ENCODE measurements at places on chromosomes 2 and 18.

DNA sequence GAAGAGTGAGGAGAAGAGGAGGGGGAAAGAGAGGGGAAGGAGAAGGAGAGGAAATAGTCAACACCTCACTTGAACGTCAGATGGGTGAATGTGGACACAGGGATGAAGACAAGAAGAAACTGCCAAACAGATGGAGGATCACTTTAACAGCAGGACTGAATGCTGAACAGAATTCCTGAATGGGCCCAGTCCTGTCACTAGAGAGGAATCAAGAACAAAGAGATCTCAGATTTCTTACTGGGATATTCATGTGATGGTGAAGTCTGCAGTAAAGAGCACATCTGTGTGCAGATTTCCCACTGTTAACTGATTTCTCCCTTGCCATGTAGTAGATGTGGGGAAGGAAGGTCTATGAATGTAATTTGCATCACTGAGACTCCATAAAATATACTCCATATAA lies 135.4 kb downstream of the L3MBTL4 start:
- DNase-seq, result no peak

DNA sequence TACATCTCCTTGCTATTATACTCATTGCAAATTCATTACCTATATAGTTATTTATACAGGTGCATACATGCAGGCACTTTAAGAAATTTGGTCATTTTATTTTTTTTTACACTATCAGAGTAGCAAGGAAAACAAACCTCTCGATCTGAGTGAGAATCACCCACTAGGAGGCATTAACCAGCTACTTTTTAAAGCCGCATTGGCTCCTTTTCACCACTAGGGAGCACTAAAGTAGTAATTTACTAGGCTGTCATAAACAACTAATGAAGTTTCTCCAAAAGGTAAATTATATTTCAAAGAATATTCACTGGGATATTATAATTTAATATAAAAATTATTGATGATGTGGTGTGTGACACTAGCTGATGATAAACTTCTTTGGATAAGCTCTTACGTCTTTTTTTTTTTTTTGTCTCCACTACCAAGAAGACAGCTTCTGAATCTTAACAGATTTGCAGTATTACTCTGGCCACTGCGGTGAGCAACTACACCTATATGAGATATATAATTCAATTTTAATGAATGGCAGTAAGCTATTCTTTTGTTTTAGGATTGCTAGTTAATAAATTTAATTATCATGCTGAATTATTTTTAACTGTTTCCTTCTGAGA lies 101.9 kb downstream of the NOL4 start:
- peak; percentile 53 for DNase-seq

GRCh38 chr2:47016172-47016913 lies 100.7 kb upstream of the MCFD2 start:
- DNase-seq, result peak; percentile 98

GRCh38 chr18:43040281-43040680 lies 75.2 kb downstream of the RIT2 start:
- DNase-seq, result no peak

DNA sequence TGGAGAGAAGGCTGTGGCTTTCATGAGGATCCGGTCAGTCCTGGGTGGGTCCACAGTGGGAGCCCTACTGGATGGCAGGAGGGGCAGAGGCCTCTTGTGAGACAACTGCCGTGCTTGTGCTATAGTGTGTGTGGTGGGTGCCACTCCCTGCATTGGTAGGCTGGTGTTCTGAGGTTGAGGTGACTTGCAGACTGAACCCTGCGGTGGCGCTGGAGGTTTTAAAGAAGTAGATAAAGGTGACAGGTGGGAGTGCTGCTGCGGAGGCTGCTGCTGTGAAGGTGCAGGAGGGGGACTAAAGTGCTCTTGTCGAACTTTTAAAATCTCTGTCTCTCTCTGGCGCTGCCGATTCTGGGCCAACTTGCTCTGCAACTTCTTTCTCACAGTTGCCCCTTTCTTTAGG lies 29.7 kb downstream of the INO80D start:
- no peak for DNase-seq

- DNase-seq, result peak; percentile 89
These were observed 77.2 kb upstream of the NFU1 start for GRCh38 chr2:69514406-69514805.

GRCh38 chr2:219399716-219400478 lies 12.2 kb upstream of the DNPEP start:
- DNase-seq, result no peak

DNA sequence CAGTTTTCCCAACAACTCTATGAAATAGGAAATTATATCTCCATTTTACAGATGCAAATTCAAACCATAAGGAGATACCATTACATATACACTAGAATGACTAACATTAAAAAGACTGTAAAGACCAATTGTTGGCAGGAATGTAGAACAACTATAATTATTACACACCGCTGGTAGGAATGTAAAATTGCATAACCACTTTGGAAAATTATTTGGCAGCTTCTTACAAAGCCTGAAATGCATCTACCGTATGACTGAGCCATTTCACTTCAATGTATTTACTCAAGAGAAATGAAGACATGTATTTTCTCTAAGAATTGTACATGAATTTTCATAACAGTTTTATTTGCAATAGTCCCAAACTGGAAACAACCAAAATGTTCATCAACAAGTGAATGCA lies 189.1 kb upstream of the BCL2L11 start:
- peak; percentile 15 for DNase-seq

- DNase-seq, result no peak
These were observed 51.4 kb downstream of the SPATS2L start for GRCh38 chr2:200357845-200358244.

- no peak for DNase-seq
These were observed 301.4 kb downstream of the PDE11A start for GRCh38 chr2:177771191-177771590.

- peak; percentile 97 for DNase-seq
These were observed 65.7 kb downstream of the MCFD2 start for GRCh38 chr2:46849721-46850556.

DNA sequence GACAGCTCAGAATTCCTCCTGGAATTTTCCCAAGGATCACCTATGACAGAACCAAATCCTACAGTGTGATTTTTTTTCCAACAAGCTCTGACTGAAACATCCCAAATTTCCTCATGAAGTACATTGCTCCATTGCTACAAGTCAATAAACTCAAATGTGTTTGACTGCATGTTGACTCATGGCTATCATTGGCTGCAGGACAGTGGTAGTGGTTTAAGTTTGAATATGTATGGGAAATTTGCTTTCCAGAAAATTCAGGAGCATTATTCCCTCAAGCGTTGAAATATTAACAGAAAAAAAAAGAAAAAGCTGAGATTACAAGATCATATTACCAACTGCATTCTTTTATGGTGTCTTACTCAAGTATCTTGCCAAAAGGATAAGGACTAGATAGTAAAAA lies 402.8 kb upstream of the DSEL start:
- peak; percentile 19 for DNase-seq

DNA sequence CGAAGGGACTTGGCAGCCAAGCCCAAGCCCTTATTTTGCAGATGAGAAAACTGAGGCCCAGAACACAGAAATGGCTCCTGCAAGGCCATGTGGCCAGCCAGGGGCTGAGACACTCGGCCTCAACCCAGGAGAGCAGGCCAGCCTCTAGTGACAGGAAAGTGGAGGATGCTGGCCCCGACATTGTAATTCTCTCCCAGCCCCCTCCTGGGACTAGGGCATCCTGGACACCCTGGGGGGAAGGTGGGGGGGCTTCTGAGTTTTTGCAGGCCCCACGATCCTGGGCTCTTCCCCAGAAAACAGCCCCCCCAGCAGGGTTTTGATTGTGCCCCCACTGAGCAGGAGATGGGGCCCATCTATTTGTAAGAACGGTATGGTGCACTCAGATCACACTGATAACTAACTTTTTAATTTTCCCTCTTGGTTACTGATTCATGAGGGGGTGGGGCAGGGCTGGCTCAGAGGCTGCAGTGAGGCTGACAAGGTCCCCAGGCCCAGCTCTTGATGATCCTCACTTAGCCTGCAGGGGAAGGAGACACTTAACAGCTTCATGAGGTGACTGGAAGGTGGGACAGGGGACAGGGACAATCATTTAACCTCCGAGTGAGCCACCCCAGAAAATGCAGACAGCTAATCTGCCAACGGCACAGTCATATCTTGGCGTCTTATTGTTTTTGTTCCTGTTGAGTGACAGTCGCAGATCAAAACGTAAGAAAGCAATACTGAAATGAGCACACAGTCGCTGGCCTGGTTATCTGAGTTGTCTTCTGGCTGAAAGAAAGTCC lies 18.9 kb downstream of the SMAD7 start:
- no peak for DNase-seq

DNA sequence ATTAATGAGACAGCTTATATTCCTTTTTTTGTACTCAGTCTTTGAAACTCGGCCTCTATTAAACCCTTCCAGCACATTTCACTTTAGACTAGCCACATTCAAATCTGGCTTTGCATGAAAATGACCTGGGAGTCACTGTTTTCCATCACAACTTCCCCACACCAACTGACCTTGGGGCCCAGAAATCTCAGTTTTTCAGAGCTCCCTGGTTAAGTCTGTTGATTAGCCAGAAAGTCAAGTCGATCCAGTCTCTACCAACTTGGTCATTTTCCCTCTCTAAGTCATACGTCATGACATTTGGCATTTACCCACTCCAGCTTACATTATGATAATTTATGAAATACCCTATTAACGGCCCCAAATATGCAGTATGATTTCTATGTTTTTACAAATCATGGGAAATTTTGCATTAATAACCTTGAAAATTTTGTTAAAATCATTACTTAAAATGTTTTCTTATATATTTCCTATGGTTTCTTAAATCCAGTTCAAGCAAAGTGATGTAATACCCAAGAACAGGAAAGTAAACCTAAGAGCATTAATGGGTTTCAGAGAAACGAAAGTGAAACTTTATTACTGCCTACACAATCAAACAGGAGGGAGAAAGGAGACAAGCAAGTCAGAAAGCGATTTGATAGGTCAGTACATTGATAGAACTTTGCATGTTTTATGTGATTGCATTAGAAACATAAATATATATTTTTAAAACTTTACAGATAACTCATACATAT lies 77.1 kb downstream of the SPATS2L start:
- DNase-seq, result peak; percentile 80

DNA sequence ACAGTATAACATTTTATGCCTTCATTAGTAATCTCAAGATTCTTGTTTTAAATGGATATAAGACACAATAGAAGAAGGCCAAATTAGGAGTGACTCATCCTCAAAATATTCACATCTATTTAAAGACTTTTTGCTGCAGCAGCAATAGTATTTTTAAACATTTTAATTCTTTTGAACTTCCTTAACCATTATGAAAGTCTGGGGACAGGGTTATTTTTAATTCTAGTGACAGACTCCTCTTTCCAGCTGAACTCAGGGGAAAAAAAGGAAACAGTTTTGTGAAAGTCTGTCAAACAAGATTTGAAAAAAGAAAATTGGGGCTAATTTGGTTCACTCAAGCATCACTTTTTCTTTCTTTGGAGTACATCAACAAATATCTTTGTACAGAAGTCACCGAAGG lies 541.8 kb downstream of the NUP35 start:
- no peak for DNase-seq

DNA sequence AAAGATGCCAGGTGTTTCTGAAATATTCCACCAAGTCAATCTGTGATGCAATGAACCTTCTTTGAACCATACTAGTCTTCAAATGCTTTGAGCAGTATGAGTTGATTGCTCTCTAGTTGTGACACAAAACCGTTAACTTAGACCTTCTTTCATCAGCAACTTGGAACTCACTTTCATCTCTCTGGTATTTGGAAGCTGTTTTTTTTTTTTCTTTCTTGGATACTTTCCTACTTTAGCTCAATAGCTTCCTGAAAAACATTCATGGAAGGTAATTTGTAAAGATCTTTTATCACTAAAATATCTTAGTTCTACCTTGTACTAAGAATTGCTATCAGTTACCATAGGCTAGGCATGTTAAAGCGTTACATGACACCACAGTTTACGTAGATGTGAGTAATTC lies 1071.9 kb upstream of the CHAC2 start:
- DNase-seq, result peak; percentile 66

DNA sequence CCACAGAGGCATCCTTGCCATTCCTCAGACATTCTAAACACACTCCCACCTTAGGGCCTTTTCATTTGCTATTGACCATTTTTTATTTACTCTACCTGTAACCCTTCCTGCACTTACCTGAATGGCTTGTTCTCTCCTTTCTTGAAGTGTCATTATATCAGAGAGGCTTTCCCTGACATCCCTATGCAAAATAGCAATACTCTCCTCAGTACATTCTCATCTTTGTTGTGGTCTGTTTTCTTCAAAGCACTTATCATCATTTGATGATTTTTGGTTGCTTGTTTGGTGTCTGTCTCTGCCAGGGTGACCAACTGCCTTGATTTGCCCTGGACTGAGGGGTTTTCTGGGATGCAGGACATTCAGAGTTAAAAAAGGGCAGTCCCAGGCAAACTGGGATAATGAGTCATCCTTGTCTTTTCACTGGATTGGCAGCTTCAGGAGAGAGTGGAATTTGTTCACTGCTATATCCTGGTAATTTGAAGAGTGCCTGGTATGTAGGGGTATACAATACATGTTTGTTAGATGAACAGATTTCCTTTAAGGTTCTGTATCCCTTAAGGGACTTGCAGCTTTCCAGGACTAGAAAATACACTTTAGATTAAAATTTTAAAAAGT lies 102.4 kb downstream of the BABAM2 start:
- DNase-seq, result peak; percentile 78

- DNase-seq, result peak; percentile 57
These were observed 29.2 kb upstream of the TEX44 start for GRCh38 chr2:231563378-231563961.

- no peak for DNase-seq
These were observed 2.4 kb downstream of the LRPPRC start for GRCh38 chr2:43993437-43993836.

- DNase-seq, result no peak
These were observed 115.5 kb downstream of the LAMA1 start for GRCh38 chr18:7002107-7002506.

- no peak for DNase-seq
These were observed 11.8 kb downstream of the DSC3 start for GRCh38 chr18:31030574-31031278.

- no peak for DNase-seq
These were observed 44.4 kb upstream of the LRRTM1 start for GRCh38 chr2:80348953-80349352.

DNA sequence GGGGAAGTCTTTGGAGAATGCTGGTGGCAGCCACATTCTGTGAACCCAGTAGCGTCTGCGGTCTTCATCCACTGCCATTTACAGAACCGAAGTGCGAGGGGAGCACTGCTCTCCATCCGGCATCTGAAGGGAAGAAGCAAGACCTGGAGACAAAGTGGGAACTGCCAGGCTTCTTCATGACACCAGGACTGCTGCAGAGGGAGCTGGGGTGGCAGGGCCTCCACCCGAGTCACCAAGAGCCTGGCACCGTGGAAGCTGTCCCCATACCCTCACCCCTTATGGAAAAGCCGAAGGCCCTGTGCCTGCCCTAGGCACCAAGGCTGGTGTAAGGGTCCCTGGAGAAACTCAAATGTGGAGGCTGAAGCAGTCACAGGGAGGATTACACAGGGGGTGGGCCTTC lies 79.8 kb downstream of the CIB4 start:
- DNase-seq, result no peak

- no peak for DNase-seq
These were observed 107.5 kb downstream of the OSR1 start for GRCh38 chr2:19250906-19251305.

GRCh38 chr2:195604706-195605105 lies 52.3 kb upstream of the SLC39A10 start:
- no peak for DNase-seq

GRCh38 chr2:176370467-176371171 lies 101.4 kb downstream of the MTX2 start:
- no peak for DNase-seq

- peak; percentile 93 for DNase-seq
These were observed 86.4 kb upstream of the MAP4K3 start for GRCh38 chr2:39523308-39524044.
